CD4-positive, alpha-beta memory T cell (primary cell): ENCODE measurements at places on chromosomes 16 and 17. TPM values are rescaled to one million over a fixed set of nuclear protein-coding genes. Genes with fewer than 3 reads are reported as not detected.
A peak's percentile ranks its signal among the peaks of the same experiment; 100 is the strongest.

The PLD2 gene
- 5.0 TPM for polyA plus RNA-seq

The PRR35 gene
- not detected for polyA plus RNA-seq

The ZDHHC1 gene
- not detected for polyA plus RNA-seq

The HOXB5 gene
- polyA plus RNA-seq: not detected

The OR3A3 gene
- not detected for polyA plus RNA-seq

The C16orf89 gene
- polyA plus RNA-seq: not detected

The SEPTIN12 gene
- polyA plus RNA-seq: not detected

- H3K4me1 ChIP-seq: peaks cover 6% of the 10 kb centered on the region
- H3K27ac ChIP-seq: no peak overlapping the region
- no peak for DNase-seq
- no peaks in the 10 kb centered on the region for H3K36me3 ChIP-seq
- no peaks in the 10 kb centered on the region for H3K27me3 ChIP-seq
- H3K4me3 ChIP-seq: no peak overlapping the region
Observed at GRCh38 chr17:80083136-80083661, 18.2 kb upstream of the GAA start.

DNA sequence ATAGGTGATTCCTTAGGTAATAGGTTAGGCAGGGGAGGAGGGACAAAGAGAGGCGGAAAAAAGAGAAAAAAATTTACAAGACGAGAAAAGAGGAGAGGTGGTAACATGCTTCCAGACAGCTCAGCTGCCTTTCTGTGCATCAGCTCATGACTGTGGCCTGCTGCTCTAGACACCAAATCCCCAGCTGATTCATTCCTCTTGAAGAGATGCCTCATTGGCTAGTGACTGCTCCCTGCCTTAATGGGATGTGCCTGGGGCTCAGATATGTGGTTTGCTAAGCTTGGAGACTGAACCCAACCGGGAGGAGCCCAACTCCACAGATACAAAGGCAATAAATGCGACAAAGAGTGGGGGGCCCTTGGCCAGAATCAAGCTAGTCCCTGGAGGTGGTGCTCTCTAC, 105.9 kb upstream of the FAM20A start:
- no peak overlapping the region for H3K27ac ChIP-seq
- no peaks in the 10 kb centered on the region for H3K36me3 ChIP-seq
- no peaks in the 10 kb centered on the region for H3K4me1 ChIP-seq
- H3K27me3 ChIP-seq: no peaks in the 10 kb centered on the region

GRCh38 chr17:9703781-9704082, 58.4 kb downstream of the USP43 start:
- DNase-seq: no peak
- no peaks in the 10 kb centered on the region for H3K27me3 ChIP-seq
- no peak overlapping the region for H3K27ac ChIP-seq
- no peak overlapping the region for H3K4me3 ChIP-seq

GRCh38 chr17:82963104-82963950, 116.1 kb upstream of the METRNL start:
- H3K27ac ChIP-seq: no peak overlapping the region
- DNase-seq: no peak
- H3K27me3 ChIP-seq: no peaks in the 10 kb centered on the region
- H3K4me1 ChIP-seq: peaks cover 3% of the 10 kb centered on the region

GRCh38 chr17:35188111-35188510, 6.1 kb downstream of the SLC35G3 start:
- no peaks in the 10 kb centered on the region for H3K36me3 ChIP-seq
- peak; percentile 46 for DNase-seq
- H3K4me1 ChIP-seq: peaks cover 46% of the 10 kb centered on the region
- H3K27me3 ChIP-seq: no peaks in the 10 kb centered on the region

- H3K4me1 ChIP-seq: no peaks in the 10 kb centered on the region
- H3K36me3 ChIP-seq: no peaks in the 10 kb centered on the region
- no peak overlapping the region for H3K27ac ChIP-seq
- no peaks in the 10 kb centered on the region for H3K27me3 ChIP-seq
- no peak for DNase-seq
Observed at GRCh38 chr16:72264771-72265170, 92.8 kb upstream of the PMFBP1 start.

DNA sequence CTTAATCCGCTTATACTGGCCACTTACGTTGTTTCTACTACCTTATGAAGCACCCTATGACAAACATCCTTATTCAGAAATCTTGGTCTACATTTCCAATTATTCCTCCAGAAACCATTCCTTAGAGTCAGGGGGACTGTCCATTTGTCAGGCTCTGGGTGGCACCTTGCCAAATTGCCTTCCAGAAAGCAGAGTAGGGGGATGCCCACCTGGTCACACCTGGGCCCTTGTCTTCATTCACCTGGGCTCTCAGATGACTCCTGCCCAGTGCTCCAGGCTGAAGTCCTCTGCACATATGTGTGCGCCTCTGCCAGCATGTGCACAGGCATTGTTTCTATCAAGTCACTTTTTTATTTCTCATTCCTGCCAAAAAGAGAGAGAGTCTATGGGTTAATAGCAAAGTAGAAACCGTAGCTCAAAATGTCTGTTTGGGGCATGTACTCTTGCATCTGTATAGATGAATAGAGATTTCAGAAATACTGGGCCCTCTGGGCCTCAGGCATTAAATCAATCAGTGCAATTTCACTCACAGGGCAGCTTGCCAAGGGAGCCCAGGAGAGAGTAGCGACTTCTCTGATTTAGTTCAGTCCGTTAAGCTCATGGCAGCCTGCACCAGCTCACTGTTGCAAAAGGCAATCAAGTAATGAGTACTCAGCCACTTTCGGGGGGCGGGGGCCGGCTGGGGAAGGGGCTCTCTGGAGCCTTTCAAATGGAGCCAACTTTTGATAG, 104.7 kb downstream of the SOCS1 start:
- H3K36me3 ChIP-seq: no peaks in the 10 kb centered on the region
- no peaks in the 10 kb centered on the region for H3K27me3 ChIP-seq
- no peak for DNase-seq
- no peak overlapping the region for H3K27ac ChIP-seq
- no peaks in the 10 kb centered on the region for H3K4me1 ChIP-seq

GRCh38 chr16:48091117-48091516, 64.7 kb downstream of the ABCC12 start:
- H3K36me3 ChIP-seq: no peaks in the 10 kb centered on the region
- H3K27ac ChIP-seq: no peak overlapping the region
- H3K27me3 ChIP-seq: no peaks in the 10 kb centered on the region
- H3K4me3 ChIP-seq: no peak overlapping the region

DNA sequence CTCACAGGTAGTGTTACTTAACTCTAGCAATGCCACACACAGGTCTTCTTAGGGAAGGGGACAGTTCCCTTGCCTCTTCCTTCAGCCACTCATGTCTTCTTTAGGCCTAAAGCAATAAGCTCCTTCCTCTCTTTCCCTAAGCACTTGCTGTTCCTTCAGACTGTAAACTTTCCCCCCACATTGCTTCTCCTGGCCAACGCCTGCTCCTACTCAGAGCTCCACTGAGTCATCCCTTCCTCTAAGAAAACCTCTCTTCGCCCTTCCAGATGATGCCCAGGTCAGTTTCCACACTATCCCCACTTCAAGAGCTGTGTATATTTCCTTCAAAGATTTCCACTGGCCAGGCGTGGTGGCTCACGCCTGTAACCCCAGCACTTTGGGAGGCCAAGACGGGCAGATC, 12.5 kb upstream of the EPOP start:
- no peaks in the 10 kb centered on the region for H3K4me1 ChIP-seq
- H3K27me3 ChIP-seq: no peaks in the 10 kb centered on the region
- H3K27ac ChIP-seq: no peak overlapping the region
- no peak overlapping the region for H3K4me3 ChIP-seq

DNA sequence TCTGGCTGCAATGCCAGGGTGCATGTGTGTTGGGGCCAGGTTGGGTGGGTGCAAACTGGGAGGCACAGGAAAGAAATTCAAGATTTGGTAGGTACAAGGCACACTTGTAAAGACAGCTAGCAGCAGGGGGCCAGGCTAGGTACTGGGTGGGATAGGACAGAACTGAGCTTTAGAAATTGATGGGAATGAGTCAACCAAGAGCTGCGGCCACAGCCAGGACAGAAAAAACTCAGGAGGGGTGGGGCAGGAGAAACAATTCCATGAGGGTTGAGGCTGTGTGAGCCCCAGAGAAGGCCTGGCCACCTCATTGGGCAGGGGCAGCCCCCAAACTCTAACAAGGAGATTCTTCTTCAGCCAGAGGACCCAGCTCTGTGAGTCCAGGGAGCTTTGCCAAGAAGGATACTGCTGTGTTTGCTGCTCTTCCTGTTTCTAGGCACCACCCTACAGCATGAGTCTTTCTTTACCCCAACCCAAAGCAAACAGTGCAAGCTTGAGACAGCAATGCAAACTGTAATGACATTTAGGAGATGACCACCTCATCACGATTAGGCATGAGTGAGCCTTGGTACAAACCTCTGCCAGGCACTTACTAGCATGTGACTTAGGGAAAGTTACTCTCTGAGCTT, 21.3 kb upstream of the CCDC182 start:
- H3K36me3 ChIP-seq: no peaks in the 10 kb centered on the region
- no peak overlapping the region for H3K27ac ChIP-seq
- no peak for DNase-seq
- no peaks in the 10 kb centered on the region for H3K4me1 ChIP-seq
- H3K4me3 ChIP-seq: no peak overlapping the region

DNA sequence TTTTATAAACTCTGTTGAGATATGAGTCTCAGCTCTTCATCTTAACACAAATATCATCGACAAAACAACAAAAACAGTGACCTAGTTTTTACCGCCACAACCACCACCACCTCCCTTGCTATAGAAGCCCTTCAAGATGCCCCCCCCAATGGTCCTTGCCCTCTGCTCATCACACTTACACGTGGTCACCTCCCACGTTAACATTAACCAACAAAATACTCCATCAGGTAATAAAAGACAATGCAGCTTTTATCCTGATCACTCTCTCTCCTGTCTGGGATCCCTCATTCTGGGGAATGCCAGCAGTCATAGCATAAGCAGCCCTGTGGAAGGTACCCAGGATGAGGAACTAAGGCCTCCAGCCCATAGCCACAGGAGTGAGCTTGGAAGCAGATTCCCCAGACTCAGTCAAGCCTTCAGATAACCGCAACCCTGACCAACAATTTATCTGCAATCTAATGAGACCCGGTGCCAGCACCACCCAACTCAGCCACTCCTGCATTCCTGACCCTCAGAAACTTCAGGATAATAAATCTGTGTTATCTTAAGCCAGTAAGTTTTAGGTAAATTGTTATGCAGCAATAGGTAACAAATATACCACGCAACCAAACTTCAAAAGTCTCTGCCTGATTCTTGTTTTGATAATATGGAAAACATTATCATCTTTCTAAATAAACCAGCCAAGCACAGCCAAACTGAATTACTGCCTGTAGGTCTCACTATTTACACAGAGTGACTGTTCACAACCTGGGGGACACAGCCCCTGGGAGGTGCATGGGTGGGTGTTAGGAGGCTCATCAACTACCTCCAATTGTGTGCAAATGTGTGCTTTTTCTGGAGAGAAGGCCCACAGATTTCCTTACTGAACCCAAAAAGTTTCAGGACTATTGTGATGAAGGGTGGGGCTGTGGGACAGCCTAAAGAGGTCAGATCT, 6.1 kb downstream of the PECAM1 start:
- no peaks in the 10 kb centered on the region for H3K27me3 ChIP-seq
- no peak overlapping the region for H3K27ac ChIP-seq
- H3K36me3 ChIP-seq: no peaks in the 10 kb centered on the region
- no peak for DNase-seq

- H3K4me1 ChIP-seq: no peaks in the 10 kb centered on the region
- DNase-seq: no peak
- no peaks in the 10 kb centered on the region for H3K36me3 ChIP-seq
- no peaks in the 10 kb centered on the region for H3K27me3 ChIP-seq
- no peak overlapping the region for H3K4me3 ChIP-seq
- no peak overlapping the region for H3K27ac ChIP-seq
Observed at GRCh38 chr17:78853926-78854394, 13.3 kb upstream of the USP36 start.

- no peaks in the 10 kb centered on the region for H3K4me1 ChIP-seq
- no peak for DNase-seq
- H3K4me3 ChIP-seq: no peak overlapping the region
- no peaks in the 10 kb centered on the region for H3K36me3 ChIP-seq
- H3K27me3 ChIP-seq: peaks cover 5% of the 10 kb centered on the region
Observed at GRCh38 chr17:41049110-41049509, 2.0 kb upstream of the KRTAP2-1 start.

GRCh38 chr17:18993905-18994526, 10.5 kb downstream of the FAM83G start:
- H3K27me3 ChIP-seq: no peaks in the 10 kb centered on the region
- H3K4me1 ChIP-seq: peaks cover 26% of the 10 kb centered on the region
- no peaks in the 10 kb centered on the region for H3K36me3 ChIP-seq

DNA sequence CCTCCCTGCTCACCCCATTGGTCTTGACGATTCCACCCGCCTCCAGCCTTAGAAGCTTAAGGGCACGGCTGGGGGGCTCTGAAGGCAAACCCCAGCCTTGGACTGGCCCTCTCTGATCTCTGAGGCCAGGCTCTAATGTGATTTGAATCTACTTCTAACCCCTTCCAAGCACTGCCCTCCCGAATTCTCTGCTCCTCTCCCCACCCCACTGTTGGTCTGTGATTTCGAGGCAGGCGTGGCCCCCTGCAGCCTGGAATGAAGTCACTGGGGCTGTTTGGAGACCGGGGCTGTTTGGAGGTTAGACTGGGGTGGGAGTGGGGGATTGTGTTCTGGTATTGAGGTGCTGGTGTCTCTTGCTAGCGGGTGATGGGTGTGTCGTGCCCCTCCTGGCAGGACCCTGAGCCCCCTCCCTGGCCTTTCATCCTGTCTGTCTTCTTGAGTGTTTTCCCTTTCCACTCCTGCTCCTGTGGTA, 2.2 kb downstream of the GRB7 start:
- H3K4me1 ChIP-seq: peaks cover 8% of the 10 kb centered on the region
- no peak overlapping the region for H3K4me3 ChIP-seq
- H3K36me3 ChIP-seq: no peaks in the 10 kb centered on the region
- no peak for DNase-seq
- no peaks in the 10 kb centered on the region for H3K27me3 ChIP-seq
- no peak overlapping the region for H3K27ac ChIP-seq

GRCh38 chr16:20854963-20855362, 45.2 kb downstream of the DCUN1D3 start:
- H3K27ac ChIP-seq: no peak overlapping the region
- DNase-seq: no peak
- no peaks in the 10 kb centered on the region for H3K27me3 ChIP-seq
- peaks cover 5% of the 10 kb centered on the region for H3K36me3 ChIP-seq

GRCh38 chr17:1001640-1002411, 4.9 kb downstream of the TIMM22 start:
- H3K36me3 ChIP-seq: peaks cover 56% of the 10 kb centered on the region
- H3K4me3 ChIP-seq: no peak overlapping the region
- H3K27me3 ChIP-seq: no peaks in the 10 kb centered on the region
- peaks cover 18% of the 10 kb centered on the region for H3K4me1 ChIP-seq
- H3K27ac ChIP-seq: no peak overlapping the region
- no peak for DNase-seq

- H3K4me1 ChIP-seq: no peaks in the 10 kb centered on the region
- H3K36me3 ChIP-seq: no peaks in the 10 kb centered on the region
- no peak for DNase-seq
- peaks cover 5% of the 10 kb centered on the region for H3K27me3 ChIP-seq
- no peak overlapping the region for H3K27ac ChIP-seq
Observed at GRCh38 chr17:5672141-5672540, 87.8 kb upstream of the NLRP1 start.

GRCh38 chr16:945271-946047, 25.3 kb downstream of the LMF1 start:
- peaks cover 9% of the 10 kb centered on the region for H3K36me3 ChIP-seq
- H3K4me3 ChIP-seq: no peak overlapping the region
- no peaks in the 10 kb centered on the region for H3K27me3 ChIP-seq
- DNase-seq: no peak

- H3K4me3 ChIP-seq: no peak overlapping the region
- H3K4me1 ChIP-seq: no peaks in the 10 kb centered on the region
- H3K27me3 ChIP-seq: no peaks in the 10 kb centered on the region
- no peak for DNase-seq
- H3K36me3 ChIP-seq: no peaks in the 10 kb centered on the region
Observed at GRCh38 chr17:4607773-4608187, 23.5 kb downstream of the SMTNL2 start.
